ENCODE measurements at places on chromosomes 2 and 18.

- no peak for DNase-seq
Observed at GRCh38 chr18:32355896-32356295, 114.8 kb downstream of the GAREM1 start.

GRCh38 chr2:65991381-65992197, 443.3 kb upstream of the MEIS1 start:
- no peak for DNase-seq

GRCh38 chr2:232389327-232389726, 10.8 kb downstream of the ALPP start:
- no peak for DNase-seq

DNA sequence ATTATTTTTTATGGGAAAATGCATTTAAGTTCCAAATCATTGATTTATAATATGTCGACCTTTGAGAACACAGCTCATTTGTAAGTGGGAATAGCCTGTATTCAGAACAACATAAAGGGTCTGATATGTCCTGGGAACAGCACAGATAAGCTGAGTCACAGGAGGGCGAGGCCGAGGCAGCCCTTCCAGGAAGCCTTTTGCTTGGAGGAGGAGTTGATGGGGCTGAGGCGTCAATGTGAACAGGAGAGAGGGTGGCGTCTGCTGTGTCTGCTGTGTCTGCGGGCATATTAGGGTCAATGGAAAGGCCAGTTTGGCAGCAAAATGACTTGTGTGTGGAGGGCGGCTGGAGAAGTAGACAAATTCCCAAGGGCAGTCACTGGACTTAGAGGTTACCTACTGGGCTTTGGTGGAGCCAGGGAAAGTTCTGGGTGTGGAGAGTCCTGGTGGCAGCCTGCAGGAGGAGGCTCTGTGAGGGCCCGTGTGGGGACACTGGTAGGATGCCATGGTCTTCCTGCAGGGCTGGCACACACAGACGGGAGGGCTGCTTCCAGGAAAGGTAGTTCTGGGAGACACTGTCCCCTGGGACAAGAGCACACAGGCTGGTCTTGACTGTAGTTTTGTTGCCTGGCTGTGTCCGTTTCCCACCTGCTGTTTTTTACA, 128.1 kb downstream of the GLI2 start:
- DNase-seq = no peak

GRCh38 chr18:45236676-45237075, 378.6 kb upstream of the SLC14A2 start:
- DNase-seq = no peak

DNA sequence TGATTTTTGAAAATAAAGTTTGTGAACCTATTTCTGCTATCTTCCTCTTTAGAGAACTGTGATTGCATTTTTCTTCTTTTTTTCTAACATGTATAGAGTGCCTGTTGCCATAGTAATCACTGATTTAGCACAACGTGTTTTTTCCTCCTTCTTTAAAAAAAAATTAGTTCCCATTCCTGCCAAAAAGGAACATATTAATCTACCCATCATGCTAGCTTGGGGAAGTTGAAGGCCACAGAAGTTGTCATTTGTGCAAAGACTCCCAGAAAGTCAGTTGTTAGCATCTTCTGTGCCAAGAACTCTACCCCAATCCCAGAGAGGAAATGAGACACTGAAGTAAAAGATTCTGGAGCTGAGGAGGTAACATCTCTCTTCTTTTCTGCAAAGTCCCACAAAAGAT, 57.3 kb downstream of the SLC8A1 start:
- DNase-seq = no peak

DNA sequence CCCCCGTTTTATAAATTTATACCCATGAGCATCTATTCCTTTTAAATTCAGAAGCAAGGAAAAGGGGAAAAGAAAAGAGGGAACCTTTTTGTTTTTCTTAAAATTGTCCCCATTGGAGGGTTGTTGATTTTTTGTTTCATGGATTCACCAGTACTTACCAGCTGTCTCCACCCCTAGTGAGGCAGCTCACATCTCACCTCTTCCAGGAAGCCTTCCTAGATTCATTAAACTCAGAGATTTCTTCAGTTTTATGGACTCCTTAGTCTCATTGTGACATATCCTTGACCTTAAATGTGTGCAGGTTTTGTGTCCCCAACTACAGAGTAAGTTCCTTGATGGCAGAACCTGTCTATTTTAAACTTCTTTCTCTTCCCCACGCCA, 35.9 kb downstream of the EFR3B start:
- no peak for DNase-seq

- DNase-seq = no peak
Observed at GRCh38 chr2:16043627-16044026, 103.3 kb downstream of the MYCN start.

GRCh38 chr2:6782517-6783237, 83.0 kb downstream of the CMPK2 start:
- no peak for DNase-seq

DNA sequence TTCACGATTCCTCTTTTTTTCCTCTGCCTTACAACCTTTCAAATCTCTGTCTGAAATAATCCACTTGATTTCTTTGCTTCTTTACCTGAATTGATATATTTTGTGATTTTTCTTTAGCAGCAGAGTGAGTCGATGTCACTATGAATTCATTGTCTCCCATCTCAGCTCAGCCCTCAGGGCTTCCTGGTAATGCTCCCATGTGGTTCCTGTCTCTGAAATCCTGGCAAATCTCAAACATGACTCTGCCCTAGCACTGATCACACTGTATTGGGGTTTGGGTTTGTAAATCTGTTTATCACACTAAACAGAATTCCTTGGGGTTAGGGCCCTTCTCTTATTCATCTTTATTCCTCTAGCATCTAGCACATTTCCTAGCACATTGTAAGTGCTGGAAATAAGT, 43.0 kb upstream of the MSTN start:
- DNase-seq = no peak

DNA sequence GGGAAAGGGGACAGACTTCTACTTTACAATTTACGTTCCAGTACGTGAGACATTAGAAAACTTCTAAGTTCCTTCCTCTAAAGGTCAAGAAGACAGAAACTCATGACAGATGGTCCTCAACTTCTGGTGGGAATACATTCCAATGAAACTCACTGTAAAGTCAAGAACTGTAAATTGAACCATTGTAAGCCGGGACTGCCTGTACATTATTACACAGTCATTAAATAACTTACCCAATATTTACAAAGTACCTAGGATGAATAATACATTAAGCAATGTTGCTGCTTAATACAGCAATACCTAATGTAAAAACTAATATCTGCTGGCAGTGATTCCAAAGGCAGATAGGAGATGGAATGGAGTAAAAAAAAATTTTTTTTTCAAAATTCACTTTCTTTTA, 51.9 kb downstream of the CDH2 start:
- DNase-seq = no peak

DNA sequence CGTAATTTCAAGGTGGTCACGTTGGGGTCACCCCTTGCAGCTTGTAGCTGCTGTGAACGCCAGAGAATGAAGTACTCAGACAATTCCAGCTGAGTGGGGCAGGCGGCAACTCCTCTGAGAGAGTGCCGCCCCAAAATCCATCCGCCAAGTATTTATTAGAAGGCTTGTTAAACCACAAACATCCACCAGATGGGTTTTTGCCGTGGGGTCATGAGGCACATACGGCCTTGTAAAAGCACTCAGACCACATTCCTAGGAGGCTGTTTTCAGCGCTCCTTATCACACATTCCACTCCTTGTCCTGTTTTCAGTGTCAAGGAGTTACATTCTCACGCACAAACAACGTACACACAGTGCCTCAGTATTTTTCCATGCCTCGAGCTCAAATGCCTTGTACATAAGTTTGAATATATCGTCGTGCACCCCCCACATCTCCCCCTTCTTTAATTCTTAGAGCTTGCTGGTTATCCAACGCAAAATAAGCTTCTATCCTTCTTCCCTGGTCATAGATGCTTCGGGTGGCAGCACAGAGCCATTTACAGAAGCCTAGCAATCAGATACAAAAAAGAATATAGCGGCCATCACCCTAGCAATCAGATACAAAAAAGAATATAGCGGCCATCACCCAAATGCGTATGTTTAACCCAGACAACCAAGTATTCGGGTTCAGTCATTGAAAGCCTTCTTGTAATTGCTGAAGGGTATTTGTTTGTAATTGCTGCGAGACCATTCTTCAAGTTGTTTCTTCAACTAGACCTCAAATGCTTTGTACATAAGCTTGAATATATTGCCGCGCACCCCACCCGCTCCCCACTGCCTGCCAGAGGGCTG, 7.3 kb downstream of the ALPP start:
- no peak for DNase-seq

Measured in CD4-positive, alpha-beta T cell treated with Interleukin-6 for 4 hours (primary cell).